ENCODE measurements at places on chromosomes 13 and 19.

DNA sequence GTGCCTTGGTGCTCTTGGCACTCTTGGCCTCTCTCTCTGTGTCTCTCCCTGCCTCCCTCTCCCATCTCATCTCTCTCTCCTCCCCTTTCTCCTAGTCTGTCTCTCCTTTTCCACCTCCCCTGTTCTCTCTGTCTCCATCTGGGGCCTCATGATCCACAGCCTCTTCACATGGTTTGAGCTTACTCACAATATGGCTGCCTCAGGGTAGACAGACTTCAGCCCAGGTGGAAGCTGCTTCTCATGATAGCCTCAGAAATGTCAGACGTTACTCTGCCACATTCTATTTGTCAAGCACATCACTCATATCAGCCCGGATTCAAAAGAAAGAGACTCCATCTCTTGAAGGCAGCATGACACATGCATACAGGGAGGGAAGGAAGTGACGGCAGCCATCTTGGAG is 18.4 kb upstream of the S1PR4 start:
- no peak for DNase-seq

GRCh38 chr13:81473366-81473899 is 1132.5 kb upstream of the SPRY2 start:
- no peak for DNase-seq

DNA sequence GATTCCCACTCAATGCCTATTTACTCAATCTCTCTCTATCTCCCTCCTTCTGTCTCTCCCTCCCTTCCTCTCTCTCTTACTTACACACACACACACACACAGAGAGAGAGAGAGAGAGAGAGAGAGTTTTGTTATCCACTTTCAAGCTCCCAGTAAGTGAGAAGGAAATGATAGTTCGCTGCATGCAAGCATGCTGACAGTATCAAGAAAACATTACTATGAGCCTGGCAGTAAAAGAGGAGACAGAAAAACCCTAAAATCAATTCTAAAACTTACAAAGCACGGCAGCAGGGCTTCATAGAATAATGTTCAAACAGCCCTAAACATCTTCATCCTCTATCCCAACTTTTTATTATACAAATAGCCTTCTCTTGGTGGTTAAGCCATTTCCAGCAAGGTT is 171.9 kb downstream of the FOXO1 start:
- DNase-seq, result no peak

- no peak for DNase-seq
These were observed 2.4 kb upstream of the PTGER1 start for GRCh38 chr19:14477418-14478112.

GRCh38 chr13:79434556-79434955 is 28.5 kb upstream of the RBM26 start:
- no peak for DNase-seq

DNA sequence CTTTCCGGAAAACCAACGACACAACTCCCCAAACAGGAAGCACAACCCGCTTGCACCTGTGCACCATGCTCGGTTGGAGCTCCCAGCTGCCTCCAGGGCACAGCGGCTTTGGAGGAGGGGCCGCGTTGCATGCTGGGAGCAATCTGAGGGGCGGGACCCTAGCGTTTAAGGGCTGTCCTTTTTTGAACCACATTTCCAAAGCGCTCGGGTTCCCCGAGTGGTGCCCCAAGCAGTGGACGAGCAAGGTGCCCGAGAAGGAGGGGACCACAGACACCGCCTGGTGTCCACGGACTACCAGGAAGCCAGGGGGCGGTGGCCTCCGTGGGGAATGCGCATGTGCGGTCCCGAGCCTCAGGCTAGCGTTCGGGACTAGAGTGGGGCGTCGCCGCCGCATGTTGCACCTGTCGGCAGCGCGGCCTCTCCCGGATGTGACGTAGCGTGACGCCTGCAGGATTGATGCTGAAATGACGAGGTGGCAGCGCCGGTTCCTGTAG is 11.9 kb upstream of the ZNF57 start:
- peak; percentile 49 for DNase-seq

DNA sequence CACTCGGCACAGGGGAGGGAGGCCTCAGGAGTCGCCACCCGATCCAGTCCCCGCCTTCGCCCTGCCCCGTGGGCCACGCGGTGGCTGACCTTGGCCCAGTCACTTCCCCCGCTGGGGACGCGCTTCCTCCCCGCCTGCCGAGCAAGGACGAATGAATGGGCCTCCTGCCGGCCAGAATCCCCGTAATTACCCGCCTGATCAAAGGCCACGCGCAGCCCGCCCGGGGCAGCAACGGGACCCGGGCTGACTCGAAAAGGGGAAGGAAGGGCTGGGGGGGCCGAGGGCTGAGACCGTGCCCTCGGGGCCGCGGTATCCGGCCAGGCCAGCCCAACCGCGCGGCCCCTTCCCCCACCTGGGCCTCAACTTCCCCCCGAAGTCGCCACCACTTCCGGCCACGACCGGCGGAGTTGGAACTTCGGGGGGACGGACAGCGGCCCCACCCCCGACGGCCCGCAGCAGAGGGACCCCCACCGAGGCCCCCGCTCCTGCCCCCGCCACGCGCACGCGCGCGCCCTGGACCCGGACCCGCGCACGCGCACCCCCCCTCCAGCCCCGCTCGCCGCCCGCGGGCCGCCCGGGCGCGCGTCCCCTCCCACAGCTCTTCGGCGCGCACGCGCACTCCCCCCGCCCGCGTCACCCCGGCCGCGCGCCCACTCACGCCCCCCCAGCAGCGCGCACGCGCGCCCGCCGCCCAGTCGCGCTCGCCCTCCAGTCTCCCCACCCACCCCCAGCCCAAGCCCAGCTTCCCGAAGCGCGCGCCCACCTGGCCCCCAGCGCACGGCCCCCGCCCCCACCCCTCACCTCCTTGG is 520 bp downstream of the ZNF787 start:
- peak; percentile 91 for DNase-seq

- DNase-seq, result peak; percentile 44
These were observed 4.2 kb upstream of the OR7G3 start for GRCh38 chr19:9130965-9131364.

GRCh38 chr19:15107061-15108010 is at the start of gene SYDE1:
Gene SYDE1, plus strand, starts transcription at chr19:15107401. Its CDS starts 33 bp downstream, at chr19:15107434.
- no peak for DNase-seq

- DNase-seq, result no peak
These were observed 1.4 kb upstream of the CD209 start for GRCh38 chr19:7748756-7749155.

DNA sequence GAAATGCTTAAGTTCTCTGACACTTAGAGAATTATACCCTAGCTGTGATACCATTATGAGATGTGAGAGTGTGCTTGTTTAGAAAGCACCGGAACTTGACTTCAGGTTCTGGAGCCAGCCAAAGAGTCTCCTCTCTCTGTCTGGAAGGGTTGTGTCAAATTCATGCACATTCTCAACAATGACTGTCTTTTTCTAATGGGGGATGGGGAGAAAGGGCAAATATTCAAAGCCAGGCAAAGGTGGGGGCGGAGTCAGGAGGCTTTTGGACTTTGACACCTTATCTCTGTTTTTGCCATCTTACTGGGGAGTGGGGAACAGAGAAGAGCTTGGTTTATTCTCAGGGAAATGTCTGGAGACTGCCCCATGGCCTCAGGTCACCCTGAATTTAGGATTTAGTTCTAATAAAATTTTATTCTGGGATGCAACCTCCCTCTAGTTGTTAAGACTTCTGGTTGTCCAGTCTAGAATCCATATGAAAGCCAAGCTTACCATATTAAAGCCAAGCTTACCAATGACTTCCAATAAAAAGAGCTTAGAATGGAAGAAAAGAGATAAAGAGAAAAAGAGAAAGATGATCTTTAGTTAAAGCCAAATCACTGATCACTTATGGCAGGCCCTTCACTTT is 28.2 kb upstream of the KPNA3 start:
- DNase-seq, result no peak

- DNase-seq, result no peak
These were observed 148.6 kb downstream of the UFM1 start for GRCh38 chr13:38498271-38498670.

DNA sequence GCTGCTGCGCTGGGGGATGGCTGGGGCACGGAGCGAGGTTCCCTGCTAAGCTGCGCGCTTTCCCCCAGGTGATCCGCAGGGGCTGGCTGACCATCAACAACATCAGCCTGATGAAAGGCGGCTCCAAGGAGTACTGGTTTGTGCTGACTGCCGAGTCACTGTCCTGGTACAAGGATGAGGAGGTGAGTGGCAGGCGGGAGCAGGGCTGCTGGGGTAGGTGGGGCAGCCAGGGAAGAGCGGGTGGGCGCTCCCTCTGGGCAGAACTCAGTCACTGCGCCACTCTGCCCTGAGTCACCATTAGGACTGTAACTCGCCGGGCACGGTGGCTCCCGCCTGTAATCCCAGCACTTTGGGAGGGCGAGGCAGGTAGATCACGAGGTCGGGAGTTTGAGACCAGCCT is 23.8 kb downstream of the TMED1 start:
- DNase-seq, result no peak

DNA sequence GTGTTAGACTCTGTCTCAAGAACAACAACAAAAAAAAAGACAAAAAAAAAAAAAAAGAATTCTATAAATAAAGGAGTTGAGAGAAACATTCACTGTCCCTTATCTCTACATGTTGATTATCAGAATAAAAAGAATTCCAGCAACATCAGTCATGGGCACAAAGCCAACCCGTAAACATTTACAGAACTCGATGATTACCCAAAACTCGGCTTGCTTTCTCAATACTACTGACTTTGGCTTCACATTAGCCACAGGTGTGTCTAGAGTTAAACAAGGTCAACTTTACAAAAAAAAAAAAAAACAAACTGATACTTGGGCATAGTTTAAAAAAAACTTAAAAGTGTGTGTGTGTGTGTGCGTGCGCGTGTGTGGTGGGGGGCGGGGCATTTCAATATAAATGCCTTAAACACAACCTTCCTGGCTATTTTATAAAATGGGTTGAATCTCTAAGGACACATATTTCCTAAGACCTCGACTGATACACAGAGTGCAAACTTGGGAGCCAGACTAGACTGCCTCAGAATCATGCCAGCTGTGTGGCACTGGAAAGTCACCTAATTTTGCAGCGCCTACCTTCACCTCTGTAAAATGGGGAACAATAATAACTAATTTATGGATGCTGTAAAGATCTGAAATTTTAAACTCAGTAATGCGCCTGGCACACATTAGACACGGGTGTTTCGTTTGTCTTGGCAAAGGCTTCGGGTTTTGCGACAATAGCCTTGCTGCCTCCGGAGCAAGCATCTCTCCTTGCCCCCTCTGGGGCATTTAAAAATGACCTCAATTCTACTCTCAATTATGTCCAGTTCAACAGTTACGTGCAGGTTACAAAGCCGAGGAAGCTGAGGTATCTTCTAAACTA is 922 bp downstream of the EBPL start:
- DNase-seq, result peak; percentile 44

- no peak for DNase-seq
These were observed 391.0 kb downstream of the FGF9 start for GRCh38 chr13:22061806-22062391.

GRCh38 chr19:6613711-6614110 is 22.8 kb upstream of the CD70 start:
- DNase-seq, result no peak

- peak; percentile 93 for DNase-seq
These were observed at the start of gene EBPL for GRCh38 chr13:49690995-49691784. Gene EBPL, minus strand, starts transcription at chr13:49691486. Its CDS starts 62 bp downstream, at chr13:49691424.

DNA sequence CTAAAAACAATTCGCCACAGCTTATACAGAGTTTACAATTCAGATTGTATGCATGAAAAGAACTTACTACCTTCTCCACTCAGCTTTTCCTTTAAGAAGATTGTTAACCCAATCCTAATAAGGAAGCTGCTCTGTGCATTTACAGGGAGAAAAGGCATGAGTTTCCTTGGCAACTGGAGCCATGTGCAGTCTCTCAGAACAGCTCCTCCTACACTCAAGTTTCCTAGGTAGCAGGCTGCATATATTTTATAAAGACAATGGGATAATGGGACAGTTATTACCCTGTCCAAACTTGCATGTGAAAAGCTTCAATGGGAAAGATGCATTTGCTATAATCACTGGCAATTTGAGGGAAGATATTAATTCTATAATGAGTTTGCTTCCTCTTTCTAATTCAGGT is 125.5 kb upstream of the TRPC4 start:
- no peak for DNase-seq

All from germinal center (tissue), 1 donor.